ENCODE measurements at places on chromosomes 12 and 14.

- no peak for DNase-seq
Measured at GRCh38 chr12:104339663-104340062, 36.1 kb downstream of the EID3 start.

DNA sequence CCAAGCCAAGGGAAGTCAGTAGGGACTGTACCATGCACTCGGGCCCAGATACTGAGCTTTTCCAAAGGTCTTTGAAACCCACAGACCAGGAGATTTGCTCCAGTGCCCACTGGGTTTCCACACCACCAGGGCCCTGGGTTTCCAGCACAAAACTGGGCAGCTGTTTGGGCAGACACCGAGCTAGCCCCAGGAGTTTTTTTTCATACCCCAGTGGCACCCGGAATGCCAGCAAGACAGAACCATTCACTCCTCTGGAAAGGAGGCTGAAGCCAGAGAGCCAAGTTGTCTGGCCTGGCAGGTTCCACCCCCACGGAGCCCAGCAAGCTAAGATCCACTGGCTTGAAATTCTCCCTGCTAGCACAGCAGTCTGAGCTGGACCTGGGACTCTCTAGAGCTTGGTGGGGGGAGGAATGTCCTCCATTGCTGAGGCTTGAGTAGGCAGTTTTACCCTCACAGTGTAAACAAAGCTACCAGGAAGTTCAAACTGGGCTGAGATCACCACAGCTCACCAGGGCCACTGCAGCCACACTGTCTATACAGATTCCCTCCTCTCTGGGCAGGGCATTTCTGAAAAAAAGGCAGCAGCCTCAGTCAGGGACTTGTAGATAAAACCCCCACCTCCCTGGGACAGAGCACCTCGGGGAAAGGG lies 793.7 kb downstream of the RPS29 start:
- DNase-seq, result no peak

DNA sequence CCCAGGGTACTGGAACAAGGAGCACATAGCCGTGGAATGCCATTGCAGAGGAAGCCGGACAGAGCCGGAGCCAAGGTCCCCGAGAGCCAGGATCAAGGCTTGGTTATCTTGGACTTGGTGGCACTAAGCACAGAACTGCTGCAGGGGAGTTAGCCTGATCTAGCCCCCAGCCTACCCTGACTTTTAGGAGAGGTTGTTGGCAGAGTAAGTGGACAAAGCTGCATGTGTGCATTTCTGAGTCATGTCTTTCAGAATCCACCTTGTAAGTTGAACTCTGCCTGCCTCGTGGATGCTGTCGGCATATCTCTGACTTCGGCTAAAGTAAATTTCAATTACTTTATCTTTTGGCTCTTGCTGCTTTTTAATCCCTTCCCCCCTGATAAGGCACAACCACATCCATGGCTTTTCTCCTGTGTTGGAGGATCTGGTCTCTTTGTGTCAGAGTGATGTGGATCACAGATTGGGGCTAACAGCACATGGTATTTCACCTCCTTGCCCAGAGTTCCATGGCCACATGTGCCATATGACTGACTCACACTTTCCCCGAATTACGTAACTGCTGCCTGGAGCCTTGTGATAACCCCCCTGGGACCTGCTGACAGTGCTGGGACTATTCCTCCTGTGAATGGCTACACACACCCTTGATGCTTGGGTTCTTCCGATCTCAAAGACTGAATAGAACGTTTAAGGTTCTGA lies 240.3 kb downstream of the EMP1 start:
- DNase-seq, result peak; percentile 41

DNA sequence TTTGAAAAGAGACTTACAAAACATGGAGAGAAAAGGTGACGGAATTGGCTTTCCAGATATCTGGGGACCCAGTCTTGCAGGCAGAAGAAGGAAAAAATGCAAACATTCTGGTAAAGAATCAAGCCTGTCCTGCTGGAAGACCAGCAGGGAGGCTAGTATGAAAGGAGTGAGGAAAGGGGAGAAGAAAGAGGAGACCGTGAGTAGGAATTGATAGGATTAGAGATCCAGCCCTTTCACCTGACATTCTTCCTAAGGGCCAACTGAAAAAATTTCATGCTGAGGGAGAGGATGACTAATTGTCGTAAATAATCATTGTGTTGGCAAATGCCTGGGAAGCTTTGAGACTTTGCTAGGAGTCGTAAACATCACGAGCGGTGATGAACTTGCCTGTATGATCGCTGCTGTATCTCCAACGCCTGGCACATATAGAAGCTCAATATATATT lies 12.1 kb downstream of the BHLHE41 start:
- no peak for DNase-seq

- no peak for DNase-seq
Measured at GRCh38 chr12:53160673-53161072, 19.8 kb upstream of the ZNF740 start.

GRCh38 chr14:28001002-28001401 lies 765.6 kb upstream of the FOXG1 start:
- no peak for DNase-seq

GRCh38 chr12:96258104-96258961 lies 64.2 kb downstream of the ELK3 start:
- peak; percentile 96 for DNase-seq

DNA sequence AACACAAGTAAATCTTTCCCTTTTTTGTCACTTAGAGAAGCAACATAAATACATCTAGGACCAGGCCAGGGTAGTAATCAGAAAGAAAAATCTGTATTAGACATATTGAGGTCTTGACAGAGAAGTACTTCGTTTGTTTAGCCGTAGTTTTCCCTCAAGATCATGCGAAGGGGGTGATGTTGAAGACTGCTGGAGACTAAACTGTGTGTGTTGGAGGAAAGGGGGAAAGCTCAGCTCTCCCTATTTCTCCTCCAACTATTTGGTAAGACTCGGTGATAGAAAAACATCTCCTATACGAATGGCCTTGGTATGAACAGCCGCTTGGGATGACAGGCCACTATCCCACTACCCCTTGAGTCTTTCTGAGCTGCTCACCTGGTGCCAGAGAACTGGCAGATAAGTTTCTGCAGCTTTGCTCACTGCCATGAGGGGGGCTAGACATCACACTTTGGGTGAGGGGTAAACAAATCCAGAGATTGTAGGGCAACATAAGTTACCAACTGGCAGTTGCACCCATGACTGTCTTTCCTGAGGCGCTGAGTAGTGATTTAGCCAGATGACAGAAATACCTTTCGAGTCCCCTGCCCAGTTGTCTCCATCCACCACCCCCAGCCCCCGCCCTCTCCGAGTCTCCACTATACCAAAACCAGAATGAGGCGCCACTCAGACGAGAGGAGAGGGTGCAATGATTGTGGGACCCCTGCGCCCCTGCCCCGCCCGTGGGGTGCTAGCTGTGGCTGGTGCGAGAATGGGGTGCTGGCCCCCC lies 685 bp downstream of the VAMP1 start:
- DNase-seq, result no peak

GRCh38 chr12:70571705-70572268 lies 65.4 kb downstream of the PTPRB start:
- no peak for DNase-seq

DNA sequence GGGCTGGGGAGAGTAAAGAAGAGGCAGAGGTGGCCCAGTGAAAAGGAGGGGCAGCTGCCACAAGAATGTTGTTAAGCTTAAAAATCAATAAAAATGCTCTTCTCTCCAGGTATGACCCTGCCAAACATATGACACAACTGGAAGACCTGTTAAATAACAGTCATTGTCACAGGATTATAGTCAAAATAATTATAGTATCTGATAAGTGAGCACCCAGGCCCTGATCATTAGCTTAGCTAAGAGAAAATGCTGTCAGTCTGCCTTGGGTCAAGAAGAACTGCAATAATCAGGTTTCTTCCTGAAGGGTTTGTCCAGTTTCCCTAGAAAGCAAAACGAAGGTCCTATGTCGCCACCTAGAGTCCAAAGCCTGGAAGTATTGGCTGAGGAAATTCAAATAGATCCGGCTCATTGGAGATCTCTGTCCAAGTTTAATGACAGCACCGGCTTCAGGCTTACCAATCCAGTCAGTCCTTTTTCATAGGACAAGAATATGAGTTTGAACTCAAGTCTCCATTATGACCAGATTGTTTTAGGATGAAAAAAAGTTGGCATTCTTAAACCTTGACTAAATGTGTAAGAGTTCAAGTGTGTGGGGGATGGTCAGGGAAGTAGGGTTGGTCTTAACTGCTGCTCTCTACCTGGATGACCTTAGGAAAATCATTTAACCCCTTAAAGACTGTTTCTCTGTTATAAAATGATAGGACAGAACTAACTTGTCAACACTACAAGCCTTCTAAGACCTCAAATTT lies 22.5 kb upstream of the NKX2-8 start:
- DNase-seq, result peak; percentile 81

DNA sequence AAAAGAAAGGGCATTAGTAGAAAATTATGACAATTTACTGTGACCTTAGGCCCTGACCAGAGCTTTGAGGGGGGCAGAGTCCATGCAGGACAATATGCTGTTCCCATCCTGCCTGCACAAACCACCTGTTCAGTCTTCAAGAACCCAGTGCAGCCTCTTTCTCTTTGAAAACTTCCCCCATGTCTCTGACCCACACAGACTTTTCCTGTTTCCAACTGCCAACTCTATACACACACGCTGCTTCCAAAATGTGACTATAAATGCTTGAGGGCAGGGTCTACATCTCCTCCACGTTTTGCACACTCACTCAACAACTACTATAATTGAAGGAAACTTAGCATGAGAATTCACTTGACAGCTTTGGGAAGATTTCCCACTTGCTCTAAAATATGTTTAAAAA lies 36.6 kb upstream of the SYCP3 start:
- DNase-seq, result no peak

DNA sequence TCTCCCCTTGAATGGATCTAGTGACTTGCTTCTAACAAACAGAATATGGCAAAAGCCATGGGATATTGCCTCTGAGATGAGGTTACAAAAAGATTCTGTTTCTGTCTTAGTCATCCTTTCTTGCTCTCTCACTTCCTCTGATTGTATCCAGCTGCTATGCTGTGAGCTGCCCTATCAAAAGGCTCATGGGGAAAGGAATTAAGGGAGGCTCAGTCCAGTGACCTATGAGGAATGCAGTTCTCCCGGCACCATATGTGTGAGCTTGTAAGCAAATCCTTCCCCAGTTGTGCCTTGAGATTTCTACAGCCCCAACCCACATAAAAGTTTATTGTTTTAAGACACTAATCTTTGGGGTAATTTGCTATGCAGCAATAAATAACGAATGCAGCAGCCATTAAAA lies 183.1 kb downstream of the KLHL28 start:
- DNase-seq, result peak; percentile 84

DNA sequence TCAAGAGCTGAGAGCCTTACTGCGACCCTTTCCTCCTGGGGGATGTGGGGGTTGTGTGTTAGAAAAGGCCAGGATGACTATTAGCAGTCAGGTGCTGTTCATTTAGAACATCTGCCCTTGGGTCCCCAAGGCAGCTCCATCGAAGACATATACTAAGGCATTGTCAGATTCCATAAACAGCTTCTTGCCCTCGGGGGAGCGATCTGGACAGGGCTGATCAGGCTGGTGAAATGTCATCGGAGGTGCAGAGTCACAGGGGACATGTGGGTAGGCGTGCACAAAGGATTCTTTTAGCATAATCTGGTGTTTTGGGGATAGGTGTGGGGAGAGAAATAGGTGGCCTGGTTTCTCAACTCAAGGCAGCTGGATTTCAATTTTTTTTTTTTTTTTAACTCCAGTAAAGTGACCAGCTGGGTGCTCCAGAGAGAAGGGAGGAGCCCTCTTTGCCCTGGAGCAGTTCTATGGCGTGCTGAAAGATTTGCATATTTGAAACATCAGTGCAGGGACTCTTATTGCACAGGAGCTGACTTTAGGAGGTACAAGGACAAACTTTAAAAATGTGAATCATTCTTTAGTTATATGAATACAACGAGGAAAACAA lies 160.1 kb downstream of the SUDS3 start:
- DNase-seq, result no peak

- DNase-seq, result no peak
Measured at GRCh38 chr12:122427403-122427802, 4.9 kb upstream of the CLIP1 start.

GRCh38 chr14:21514341-21514740 lies 3.2 kb upstream of the METTL3 start:
- no peak for DNase-seq

DNA sequence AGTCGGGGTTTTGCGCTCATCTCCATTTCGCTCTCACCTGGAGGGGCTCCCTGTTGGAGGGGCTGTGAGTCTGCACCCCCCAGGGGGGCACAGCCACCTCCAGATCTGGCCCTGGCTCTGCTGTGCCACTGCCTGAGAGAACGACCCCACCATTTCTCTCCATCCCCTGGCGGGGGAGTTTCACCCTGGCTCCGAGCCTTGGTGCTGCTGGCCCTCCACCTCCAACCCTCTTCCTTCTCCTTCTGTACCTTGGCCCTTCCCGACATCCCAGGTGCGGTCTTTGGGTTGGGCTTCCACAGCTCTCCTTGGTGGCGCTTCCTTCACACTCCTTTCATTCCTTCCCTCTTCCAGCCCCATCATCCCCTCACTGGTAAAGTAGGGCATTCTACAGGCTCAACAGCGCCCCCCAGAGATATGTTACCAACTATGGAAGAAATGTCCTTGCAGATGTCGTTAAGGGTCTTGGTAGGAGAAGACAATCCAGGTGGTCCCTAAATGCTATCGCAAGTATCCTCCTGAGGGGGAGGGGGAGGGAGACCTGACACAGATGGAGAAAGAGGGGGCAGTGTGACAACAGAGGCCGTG lies 16.3 kb downstream of the SERPINA1 start:
- DNase-seq, result no peak

GRCh38 chr12:115455268-115455681 lies 771.3 kb upstream of the TBX3 start:
- DNase-seq, result no peak

GRCh38 chr14:28764257-28765160 lies 2.1 kb upstream of the FOXG1 start:
- no peak for DNase-seq

GRCh38 chr14:45133683-45134050 lies 614 bp downstream of the FKBP3 start:
- no peak for DNase-seq

DNA sequence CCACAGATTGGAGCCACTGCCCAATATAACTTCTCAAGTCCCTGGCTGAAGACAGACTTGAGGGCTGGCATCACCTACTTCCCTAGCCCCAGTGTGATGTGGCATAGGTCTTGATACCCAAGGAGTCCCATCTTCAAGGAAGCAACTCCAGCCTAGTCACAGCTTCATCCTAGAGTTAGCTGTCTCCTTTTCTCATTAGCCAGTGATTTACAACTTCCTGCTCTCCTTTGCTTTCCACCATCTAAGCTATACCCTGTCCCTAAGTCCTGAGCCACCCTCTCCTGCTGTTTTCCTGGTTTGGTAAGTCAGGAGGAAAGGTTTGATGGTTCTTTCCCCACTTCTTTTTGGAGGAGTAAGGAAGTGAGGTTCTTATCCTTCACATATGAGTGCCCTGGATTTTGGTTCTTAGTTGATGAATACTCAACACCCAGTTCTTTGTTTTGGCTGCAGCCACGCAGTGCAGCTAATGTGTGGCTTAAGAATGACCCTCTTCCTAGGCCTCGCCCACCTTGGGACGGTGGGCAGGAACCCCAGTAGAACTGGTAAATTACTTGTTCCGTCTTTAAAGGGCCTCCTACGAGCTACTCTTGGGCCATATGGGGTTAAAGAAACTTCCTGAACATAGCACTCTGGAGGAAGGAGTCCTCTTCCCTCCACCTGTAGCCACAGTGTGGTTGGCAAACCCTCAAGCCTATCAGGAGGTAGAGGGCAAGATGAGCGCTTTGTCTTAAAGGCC lies 3.9 kb upstream of the GPX2 start:
- no peak for DNase-seq
